ENCODE measurements at places on chromosomes 7 and 10. TPM values are rescaled to one million over a fixed set of nuclear protein-coding genes. Genes with fewer than 3 reads are reported as not detected.

The ZNF479 gene
- total RNA-seq, result not detected

The FOXL3 gene
- total RNA-seq, result not detected

The SLC29A4 gene
- 1.4 TPM for total RNA-seq

The TMEM273 gene
- 18.6 TPM for total RNA-seq

The NXPH1 gene
- not detected for total RNA-seq

The CTTNBP2 gene
- 15.5 TPM for total RNA-seq

The SCD gene
- 309 TPM for total RNA-seq

The SYT15 gene
- 8.2 TPM for total RNA-seq

The MUC3A gene
- not detected for total RNA-seq

The KEL gene
- total RNA-seq, result 0.60 TPM

The NODAL gene
- total RNA-seq, result not detected

The MYH16 gene
- not detected for total RNA-seq

The WIPF3 gene
- 4.1 TPM for total RNA-seq

The KIAA1549 gene
- total RNA-seq, result 2.4 TPM

The PRKG1 gene
- total RNA-seq, result 15.0 TPM

The KLLN gene
- 0.78 TPM for total RNA-seq

The LRIT1 gene
- total RNA-seq, result not detected

The ZNF488 gene
- total RNA-seq, result not detected

The ATP6V0A4 gene
- not detected for total RNA-seq

The KMT2E gene
- 132 TPM for total RNA-seq

The FEZF1 gene
- total RNA-seq, result 0.22 TPM

The SPDYE1 gene
- total RNA-seq, result not detected

The PLCE1 gene
- 16.3 TPM for total RNA-seq

The OR6V1 gene
- not detected for total RNA-seq

The GPR26 gene
- not detected for total RNA-seq

The MSMB gene
- not detected for total RNA-seq

The STEAP4 gene
- 45.2 TPM for total RNA-seq

The SPDYE8 gene
- total RNA-seq, result not detected

The ATP6V0E2 gene
- 36.9 TPM for total RNA-seq

The AGR3 gene
- not detected for total RNA-seq

The COL17A1 gene
- total RNA-seq, result under 0.01 TPM

The HTRA1 gene
- total RNA-seq, result 182 TPM

The FANK1 gene
- 2.7 TPM for total RNA-seq

The GNGT1 gene
- total RNA-seq, result not detected

The ECD gene
- 40.8 TPM for total RNA-seq

The ASNS gene
- total RNA-seq, result 9.0 TPM

The SYPL1 gene
- total RNA-seq, result 70.2 TPM

The OR9A2 gene
- not detected for total RNA-seq

The CALHM1 gene
- total RNA-seq, result not detected

The EGR2 gene
- total RNA-seq, result 29.1 TPM

The FERD3L gene
- total RNA-seq, result not detected

The SPDYE9 gene
- total RNA-seq, result not detected

The FAM25G gene
- total RNA-seq, result not detected

The UTF1 gene
- total RNA-seq, result not detected

The GSTO2 gene
- total RNA-seq, result 1.3 TPM

The NEURL1 gene
- 0.60 TPM for total RNA-seq

The MRPS16 gene
- 34.5 TPM for total RNA-seq

The INSYN2A gene
- total RNA-seq, result 0.98 TPM

The MYOF gene
- total RNA-seq, result 70.4 TPM

The PRSS2 gene
- 14.9 TPM for total RNA-seq

The CYP26A1 gene
- not detected for total RNA-seq

The KCNIP2 gene
- total RNA-seq, result 22.0 TPM

Data from tibial nerve (tissue), 4 donors.